Right lobe of liver (tissue), 6 donors: ENCODE measurements at places on chromosomes 1 and 21. TPM values are rescaled to one million over a fixed set of nuclear protein-coding genes. Genes with fewer than 3 reads are reported as not detected.

The SYTL1 gene
- 0.37 TPM for total RNA-seq

The SHCBP1L gene
- not detected for total RNA-seq

The TNFSF4 gene
- total RNA-seq, result 0.56 TPM

The PLA2G2C gene
- not detected for total RNA-seq

The CELA2A gene
- total RNA-seq, result not detected

The RNU1-1 gene
- total RNA-seq, result 2,427 TPM

The LAMTOR5 gene
- 51.2 TPM for total RNA-seq

The SLC6A9 gene
- total RNA-seq, result 1.9 TPM

The CR1 gene
- 1.1 TPM for total RNA-seq

The AADACL3 gene
- not detected for total RNA-seq

The CYP4Z1 gene
- total RNA-seq, result not detected

The AHDC1 gene
- 21.3 TPM for total RNA-seq

The AVPR1B gene
- total RNA-seq, result not detected

The PRSS38 gene
- total RNA-seq, result not detected

The AHCYL1 gene
- 77.5 TPM for total RNA-seq

The AUNIP gene
- total RNA-seq, result not detected

The SPRR2A gene
- 0.40 TPM for total RNA-seq

The NUP133 gene
- 11.4 TPM for total RNA-seq

The TTLL7 gene
- 2.2 TPM for total RNA-seq

The EIF2D gene
- total RNA-seq, result 20.2 TPM

The RASSF5 gene
- total RNA-seq, result 10.7 TPM

The HLCS gene
- 17.0 TPM for total RNA-seq

The RYR2 gene
- total RNA-seq, result 0.24 TPM

The ATF6 gene
- total RNA-seq, result 16.5 TPM

The CBR3 gene
- total RNA-seq, result not detected
